Fibroblast of mammary gland (primary cell): ENCODE measurements at places on chromosomes 3 and 15.

- DNase-seq: peak; percentile 78
These were observed 1.6 kb downstream of the RFTN1 start for GRCh38 chr3:16511681-16512434.

- DNase-seq: no peak
These were observed 103.1 kb upstream of the CCNL1 start for GRCh38 chr3:157263027-157263426.

- no peak for DNase-seq
These were observed 140.8 kb downstream of the DIPK2A start for GRCh38 chr3:144112437-144112836.

DNA sequence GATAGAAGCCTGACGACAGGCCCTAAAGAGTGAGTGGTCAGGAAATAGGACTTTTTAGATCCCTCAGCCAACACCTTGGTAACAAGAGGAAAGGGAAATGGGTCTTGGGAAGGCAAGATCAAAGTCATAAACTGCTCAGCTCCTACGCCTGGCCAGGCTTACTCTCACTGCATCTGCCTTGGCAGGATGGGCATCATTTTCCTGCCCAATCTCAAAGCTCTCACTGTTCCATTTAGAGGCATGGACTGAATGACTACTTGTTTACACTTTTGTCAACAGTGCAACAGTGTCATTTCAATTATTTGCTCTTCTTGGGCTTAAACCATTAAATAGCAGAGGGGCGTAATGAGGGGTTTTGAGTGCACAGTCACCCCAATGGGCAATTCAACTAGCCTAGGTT is 808.7 kb downstream of the GRM7 start:
- DNase-seq: no peak

DNA sequence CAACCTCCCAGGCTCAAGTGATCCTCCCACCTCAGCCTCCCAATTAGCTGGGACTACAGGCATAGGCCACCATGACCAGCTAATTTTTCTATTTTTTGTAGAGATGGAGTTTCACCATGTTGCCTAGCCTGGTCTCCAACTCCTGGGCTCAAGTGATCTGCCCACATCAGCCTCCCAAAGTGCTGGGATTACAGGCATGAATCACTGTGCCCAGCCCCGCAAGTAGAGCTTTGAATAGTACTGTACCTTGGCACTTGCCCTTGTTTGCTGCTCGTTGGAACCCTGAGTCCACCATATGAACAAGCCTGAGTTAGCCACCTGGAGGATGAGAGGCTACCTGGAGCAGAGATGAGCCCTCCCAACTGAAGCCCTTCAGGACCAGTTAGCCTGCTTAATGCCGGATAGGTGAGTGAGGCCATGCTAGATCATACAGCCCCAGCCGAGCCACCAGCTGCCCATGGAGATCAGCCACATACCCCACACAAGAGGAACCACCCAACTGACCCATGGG is 267.9 kb downstream of the SHQ1 start:
- DNase-seq: no peak

- DNase-seq: no peak
These were observed 12.2 kb downstream of the ALG1L2 start for GRCh38 chr3:130093741-130094391.

DNA sequence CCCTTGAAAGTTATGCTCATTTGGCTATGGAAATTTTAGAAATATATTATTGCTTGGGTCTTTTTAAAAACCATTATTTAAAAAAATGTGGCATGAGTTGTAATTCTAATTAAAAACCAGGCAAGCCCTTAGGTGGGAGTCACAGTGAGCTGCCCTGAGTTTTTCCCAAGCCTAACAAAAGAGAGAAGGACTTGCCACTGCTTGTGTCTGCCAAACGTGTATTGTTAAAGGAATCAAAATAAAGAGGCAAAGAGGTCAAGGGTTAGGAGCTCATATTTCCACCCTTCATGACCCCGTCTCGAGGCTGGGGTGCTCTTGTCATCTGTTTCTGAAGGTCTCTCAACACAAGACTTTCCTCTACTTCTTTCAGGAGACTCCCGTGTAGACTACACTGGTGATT is 321.1 kb downstream of the ZIC1 start:
- DNase-seq: no peak

GRCh38 chr15:47409038-47409437 is 308.3 kb upstream of the SEMA6D start:
- DNase-seq: peak; percentile 62

GRCh38 chr15:77057685-77058084 is 13.2 kb downstream of the TSPAN3 start:
- DNase-seq: no peak

DNA sequence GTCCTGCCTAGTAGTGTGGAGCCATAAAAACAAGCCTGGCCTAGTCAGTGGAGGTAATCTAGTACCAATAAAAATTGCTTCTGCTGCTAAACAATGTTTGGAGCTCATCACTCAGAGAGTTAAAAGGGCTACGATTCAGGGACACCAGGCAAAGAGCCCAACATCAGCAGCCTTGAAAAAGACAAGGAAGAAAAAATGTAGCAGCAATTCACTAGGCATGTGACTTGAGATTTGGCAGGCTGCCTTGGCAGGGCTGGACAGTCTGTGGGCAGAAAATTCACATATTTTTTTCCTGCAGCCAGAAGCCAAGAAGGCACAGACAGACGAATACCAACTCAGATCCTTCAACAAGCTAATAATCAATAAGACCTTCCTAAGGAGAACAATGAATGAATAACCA is 47.2 kb downstream of the IGSF11 start:
- peak; percentile 20 for DNase-seq

DNA sequence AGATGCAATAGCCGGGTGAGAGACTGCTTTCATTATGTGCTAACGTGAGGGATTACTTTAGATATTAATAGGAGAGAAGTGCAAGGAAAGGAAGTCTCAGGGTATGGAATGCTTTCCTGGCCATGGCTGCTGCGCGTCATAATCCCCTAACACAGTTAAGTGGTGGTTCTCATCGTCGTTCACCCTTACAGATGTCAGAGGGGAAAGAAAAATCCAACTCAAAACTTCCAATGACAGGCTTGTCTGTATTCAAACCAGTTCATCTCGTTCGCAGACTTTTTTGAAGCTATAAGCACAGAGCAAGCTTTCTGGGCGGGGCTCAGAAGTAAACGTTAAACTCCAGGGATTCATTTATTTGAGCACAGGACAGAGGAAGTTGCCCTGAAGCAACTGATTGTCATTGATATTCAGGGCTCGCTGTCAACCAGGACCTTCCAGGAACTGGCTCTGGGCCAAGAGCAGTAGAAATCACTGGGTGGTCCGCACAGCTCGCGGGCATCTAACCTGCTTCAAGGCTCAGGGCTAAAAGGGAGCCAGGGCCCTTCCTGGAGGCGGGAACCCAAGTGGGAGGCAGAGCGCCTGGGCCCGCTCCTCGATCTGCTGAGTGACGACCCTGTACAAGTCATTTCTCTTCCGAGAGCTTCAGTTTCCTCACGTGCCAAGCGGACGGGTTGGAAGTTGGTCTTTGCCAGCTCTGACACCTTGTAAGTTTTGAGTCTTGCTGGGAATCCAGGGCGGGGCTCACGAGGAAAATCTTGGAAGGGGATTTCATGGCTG is 1.1 kb upstream of the LPP start:
- DNase-seq: peak; percentile 69

DNA sequence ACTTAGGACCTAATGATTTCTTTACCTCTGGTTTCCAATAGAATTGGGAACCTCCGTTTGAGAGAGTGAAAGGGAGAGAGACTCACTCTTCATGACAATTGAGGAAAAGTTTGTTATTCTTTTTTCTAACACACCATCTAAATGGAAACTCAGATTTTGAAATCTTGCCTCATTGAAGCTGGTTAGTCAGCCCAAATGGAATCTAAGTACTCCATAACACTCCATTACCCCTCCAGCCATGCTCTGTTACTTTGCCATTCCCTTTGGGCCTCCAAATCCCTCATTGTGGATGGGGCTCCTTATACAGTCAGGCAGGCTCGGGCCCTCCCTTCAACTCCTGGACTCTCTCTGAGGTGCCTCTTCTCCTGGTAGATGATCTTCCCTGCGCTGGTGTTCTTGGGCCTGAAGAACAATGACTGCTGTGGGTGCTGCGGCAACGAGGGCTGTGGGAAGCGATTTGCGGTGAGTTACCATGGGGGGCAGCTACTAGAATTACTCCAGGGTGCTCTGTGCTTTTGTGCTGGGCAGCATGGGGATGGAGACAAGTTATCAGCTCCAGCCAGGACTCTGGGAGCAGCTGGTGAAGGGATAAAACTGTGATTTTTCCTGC is 1.1 kb downstream of the TM4SF4 start:
- DNase-seq: no peak

- peak; percentile 37 for DNase-seq
These were observed 53.0 kb upstream of the TPM1 start for GRCh38 chr15:62989366-62990055.
